Stimulated activated naive B cell treated with anti-CD40 and anti-IgM and Interleukin-4, amounts not matched to agents 10 μg/mL and 1 μg/mL and 100 μg/mL, for 72 hours (primary cell): ENCODE measurements at places on chromosomes 6 and 20.
A peak's percentile ranks its signal among the peaks of the same experiment; 100 is the strongest.

- DNase-seq = no peak
These were observed 278.6 kb upstream of the FLRT3 start for GRCh38 chr20:14616003-14616402.

GRCh38 chr6:135577059-135577538 is 79.6 kb upstream of the AHI1 start:
- DNase-seq = peak; percentile 53

GRCh38 chr20:31723069-31723318 is 326 bp upstream of the BCL2L1 start:
- DNase-seq = no peak

- no peak for DNase-seq
These were observed 139.2 kb downstream of the LRRC1 start for GRCh38 chr6:53934023-53934422.

GRCh38 chr6:162907876-162908481 is 180.2 kb downstream of the PACRG start:
- DNase-seq = no peak

GRCh38 chr6:14079971-14080370 is 37.6 kb upstream of the CD83 start:
- DNase-seq = no peak

GRCh38 chr6:82259389-82259788 is 11.8 kb upstream of the IBTK start:
- DNase-seq = no peak

GRCh38 chr6:41236276-41236675 is 8.1 kb downstream of the TREML4 start:
- DNase-seq = no peak

GRCh38 chr20:54622333-54623295 is 147.2 kb downstream of the DOK5 start:
- no peak for DNase-seq

- DNase-seq = no peak
These were observed 285.4 kb downstream of the CDH4 start for GRCh38 chr20:61537239-61538182.

DNA sequence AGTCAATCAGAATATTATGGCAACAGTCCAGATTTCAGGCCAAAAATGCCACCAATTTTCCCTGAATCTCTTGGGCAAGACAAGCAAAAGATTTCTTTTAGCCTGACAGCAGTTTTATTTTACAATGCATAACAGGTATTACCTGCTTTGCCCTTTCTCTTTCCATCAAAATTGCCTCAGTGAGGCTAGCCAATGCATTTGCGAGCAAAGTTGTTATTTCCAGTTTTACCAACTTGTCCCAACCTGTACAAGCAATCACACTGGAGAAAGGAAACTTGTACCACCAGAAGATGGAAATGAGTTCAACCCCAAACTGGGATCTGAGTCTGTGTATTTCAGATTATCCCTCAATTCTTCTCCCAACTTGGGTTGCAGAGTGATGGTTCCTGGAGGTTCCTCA is 279.9 kb upstream of the CDYL start:
- DNase-seq = no peak

GRCh38 chr6:9025796-9026394 is 590.5 kb upstream of the SLC35B3 start:
- DNase-seq = no peak

GRCh38 chr6:15906420-15907016 is 222.4 kb upstream of the MYLIP start:
- no peak for DNase-seq

GRCh38 chr6:154447954-154448353 is 62.5 kb downstream of the CNKSR3 start:
- no peak for DNase-seq

DNA sequence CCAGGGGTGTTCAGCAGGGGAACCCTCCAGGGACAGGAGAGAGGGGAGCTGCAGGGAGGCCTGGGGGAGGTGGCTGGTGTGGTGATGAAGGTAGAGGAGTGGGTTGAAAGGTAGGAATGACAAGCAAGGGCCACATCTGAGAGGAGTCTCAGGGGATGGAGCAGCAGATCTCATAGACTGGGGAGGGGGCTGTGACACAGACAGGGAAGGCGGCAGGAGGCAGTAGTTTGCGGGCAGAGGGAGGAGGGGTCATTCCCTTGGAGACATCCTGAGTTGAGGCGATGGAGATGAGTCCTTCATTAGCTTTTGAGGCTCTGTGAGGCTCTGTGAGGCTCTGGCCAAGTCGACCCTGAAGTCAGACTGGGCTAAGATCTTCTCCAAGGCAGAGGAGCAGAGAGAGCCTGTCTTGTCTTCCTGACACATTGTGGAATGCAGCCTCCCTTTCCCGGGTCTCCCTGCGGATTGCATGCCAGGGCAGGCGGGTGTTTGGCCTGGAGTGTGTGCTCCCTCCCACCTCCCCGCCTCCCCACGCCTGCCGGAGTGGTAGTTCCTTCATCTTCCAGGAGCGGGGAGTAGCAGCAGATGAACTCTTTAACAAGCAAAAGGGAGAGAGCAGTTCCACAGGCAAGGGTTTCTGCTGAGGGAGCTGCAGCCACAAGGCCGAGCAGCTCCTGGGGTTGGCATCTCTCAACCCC is 34.3 kb upstream of the MLN start:
- DNase-seq = no peak

DNA sequence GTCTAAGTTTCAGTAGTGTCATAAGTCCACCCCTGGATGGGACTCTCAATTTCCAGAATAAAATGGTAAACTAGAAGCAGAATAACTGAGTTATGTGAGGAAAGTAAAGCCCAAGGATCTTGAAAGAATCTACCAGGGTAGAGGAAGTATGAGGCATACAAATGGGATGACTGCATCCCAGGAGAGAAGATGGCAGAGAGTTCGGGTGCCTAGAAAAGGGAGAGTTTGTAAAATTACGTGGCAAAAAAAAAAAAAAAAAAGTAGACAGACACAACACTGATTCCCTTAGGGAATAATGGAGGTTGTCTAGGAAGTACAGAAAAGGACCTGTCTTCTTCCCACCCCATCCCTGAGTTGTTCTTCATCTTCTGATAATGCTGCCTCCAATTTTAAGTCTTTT is 3.4 kb downstream of the GABBR1 start:
- no peak for DNase-seq

DNA sequence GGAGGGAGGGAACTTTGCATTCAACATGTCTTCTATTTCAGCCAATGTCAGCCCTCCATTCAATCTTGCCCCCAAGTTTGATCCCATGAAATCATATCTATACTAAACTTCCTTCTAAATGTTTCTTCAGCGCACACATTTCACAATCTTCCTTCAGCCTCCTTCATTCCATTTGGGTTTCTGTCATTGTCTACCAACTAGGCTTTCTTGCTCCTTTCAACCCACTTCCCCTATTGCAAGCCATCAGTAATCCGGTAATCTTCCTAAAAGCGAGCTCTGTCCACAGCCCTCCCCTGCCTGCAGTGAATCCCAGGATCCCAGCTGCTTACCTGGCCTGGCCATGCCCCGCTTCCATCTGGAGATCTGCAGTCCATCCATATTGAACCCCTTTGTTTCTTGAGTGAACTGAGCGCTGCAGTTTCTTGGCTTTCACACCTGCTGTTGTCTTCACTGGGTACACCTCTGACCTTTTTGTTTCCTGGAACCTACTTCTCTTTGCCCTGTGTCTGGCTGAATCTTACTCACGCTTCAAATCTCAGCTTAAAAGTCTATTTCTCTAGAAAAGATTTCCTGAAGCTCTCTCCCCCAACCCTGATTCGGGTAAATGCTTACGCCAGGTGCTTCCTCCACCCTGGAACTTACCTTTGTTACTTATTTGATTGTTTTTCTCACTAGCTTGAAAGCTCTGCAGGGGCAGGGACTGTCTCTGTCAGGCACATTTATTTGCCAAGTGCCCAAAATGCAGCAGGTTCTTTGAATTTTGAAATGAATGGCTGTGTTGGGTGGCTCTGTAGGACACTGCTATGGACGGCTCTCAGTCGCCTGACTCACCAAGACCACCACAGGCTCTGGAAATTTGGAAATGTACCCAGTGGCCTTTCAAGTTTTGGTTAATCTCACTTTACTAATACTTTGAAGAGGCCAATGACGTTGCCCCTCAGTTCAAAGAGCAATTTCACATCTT is 50.3 kb downstream of the ADTRP start:
- peak; percentile 46 for DNase-seq

GRCh38 chr6:52731719-52732118 is 31.6 kb downstream of the GSTA2 start:
- DNase-seq = no peak

- DNase-seq = no peak
These were observed 249.8 kb downstream of the GMDS start for GRCh38 chr6:1995636-1996035.

DNA sequence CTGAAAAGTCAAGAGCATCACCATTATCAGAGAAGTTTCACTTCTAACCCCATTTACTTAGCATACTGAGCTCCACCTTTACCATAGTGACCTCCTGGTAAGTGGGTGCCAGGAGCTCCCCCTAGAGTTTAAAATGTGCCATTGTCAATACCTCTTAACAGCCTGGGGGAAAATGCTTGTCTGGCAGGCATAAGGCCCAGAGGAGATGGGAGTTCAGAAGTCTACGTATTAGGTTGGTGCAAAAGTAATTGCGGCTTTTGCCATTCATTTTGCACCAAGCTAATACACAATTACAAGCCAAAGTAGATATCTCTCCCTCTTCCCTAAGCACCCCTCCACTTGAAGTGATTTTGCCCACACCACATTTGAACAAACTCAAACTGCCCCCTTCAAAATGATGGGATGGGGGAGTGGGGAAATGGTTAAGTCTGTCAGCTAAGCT is 919.0 kb downstream of the KIF16B start:
- peak; percentile 48 for DNase-seq

DNA sequence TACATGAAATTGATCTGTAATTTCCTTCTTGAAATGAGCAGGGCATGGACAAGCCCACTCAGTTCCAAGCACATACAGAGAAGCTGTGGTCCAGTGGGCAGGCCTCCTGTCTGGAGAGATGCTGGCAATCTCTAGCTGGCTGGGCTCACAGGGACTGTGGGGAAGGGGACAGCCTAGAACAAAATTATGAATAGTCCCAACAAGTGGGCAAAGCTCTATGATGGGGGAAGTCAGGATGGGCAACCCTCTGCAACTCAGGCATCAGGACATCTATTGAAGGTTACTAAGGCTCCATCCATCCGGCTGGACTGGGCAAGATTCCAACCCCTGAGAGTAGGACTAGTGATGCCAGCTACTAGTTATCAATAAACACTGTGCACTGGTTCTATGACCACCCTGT is 40.9 kb downstream of the TRERF1 start:
- DNase-seq = no peak
